ENCODE measurements at places on chromosomes 6 and 20.

DNA sequence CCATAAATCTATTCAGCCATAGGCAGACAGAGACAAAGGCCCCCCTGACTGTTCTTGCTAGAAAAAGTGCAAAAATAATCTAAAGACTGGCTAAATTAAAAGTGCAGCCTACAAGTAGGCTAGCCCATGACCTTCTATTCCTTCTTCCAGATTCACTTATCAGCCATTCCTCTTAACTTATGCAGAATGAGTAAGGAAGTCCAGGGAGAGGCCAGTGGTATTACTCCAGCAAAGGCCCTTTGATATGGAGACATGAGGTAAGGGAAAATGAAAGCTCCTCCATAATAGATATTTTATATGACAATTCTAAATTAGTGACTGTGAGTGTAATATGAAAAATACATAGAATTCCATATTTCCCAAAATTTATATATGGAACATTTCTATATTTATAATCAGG, 199.4 kb downstream of the TBC1D32 start:
- DNase-seq, result no peak

GRCh38 chr6:35067234-35067633, 73.9 kb downstream of the TCP11 start:
- DNase-seq, result no peak

DNA sequence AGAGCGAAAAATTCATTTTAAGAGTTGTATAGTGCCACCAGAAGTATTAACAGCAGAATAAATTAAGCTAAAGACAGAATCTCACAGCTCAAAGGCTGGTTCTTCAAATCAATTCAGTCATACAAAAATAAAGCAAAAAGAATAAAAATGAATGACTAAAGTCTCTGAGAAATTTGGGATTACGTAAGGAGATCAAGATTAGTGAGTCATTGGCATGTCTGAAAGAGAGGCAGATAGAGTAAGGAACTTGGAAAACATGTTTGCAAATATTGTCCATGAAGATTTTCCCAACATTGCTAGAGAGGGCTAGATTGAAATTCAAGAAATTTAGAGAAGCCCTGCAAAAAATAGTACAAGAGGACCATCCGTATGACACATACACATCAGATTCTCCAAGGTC, 1413.9 kb upstream of the ADGRB3 start:
- DNase-seq, result no peak

DNA sequence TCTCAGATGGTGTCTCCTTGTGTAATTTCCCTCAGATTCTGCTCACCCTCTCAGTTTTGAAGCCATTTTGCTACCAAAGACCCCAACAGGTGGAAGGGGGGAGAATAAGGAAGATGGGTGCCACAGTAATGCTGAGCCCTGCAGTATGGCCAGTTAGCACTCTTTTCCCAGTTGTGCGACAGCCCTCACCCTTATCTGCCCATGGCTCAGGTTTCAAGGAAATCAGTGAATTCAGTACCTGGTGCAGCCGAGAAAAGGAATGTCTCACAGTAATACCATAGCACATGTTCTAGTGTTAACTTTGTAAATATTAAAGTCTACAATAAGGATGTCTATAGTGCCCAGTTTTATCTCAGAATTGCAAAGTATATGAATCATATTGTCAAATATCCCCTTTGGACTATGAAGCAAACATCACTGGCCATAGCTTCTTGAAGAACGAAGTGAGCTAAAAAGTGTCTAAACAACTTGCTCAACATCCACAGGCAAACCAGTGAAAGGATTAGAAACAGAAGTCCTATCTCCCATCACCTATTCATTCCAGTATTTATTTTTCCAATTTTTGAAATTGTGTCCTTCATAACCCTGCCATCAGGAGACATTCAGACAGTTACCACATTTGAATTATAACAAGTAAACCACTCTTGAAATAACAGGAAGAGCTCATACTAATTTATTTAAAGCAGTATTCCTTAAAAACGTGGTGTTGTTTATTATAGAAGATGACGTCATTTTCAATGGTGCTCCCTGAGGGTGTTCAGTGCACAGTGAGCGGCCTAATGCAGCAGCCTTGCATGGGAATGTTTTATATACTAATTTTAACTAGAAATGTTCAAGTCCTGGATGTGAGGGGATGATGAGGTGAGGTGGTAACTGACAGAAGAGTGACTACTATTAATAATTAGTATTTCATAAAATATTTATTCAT, 366.2 kb downstream of the TFAP2A start:
- no peak for DNase-seq

DNA sequence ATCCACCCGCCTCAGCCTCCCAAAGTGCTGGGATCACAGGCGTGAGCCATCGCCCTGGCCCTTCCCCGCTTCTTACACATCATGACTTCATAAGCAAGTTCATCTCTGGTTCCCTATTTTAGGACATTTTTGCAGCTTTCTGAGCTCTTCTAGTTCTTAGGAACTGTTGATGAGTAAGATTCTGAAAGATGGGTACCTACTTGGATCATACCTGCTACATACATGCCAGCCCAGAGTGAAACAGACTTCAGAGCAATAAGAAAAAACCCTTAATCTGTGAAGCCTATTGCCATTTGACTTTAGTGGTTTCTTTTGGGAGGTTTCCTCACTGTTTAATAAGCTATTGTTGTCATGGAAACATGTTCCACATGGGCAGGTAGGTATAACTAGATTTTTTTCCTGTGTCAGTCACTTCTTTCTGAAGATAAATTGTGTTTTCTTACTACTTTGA, 27.9 kb upstream of the TMEM217 start:
- DNase-seq, result no peak

DNA sequence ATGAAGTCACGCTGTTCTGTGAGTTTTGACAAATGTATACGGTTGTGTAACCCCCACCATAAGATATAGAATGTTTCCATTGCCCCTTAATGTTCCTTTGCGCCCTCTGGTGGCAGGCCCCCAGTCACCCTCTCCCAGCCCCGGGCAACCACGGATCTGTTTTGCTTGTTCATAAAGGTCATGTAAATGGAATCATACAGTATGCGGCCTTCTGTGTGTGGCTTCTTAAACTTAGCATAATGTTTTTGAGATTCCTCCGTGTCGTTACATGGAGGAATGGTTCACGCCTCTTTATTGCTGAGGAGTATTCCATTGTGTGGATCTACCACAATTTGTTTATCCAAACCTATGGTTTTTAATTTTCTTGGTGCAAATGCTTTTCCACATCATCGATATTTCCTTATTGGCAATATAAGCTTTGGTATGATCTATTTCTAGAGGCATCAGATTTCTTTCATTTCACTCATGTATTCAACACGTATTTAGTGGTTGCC, 28.4 kb downstream of the LYRM2 start:
- DNase-seq, result peak; percentile 66

DNA sequence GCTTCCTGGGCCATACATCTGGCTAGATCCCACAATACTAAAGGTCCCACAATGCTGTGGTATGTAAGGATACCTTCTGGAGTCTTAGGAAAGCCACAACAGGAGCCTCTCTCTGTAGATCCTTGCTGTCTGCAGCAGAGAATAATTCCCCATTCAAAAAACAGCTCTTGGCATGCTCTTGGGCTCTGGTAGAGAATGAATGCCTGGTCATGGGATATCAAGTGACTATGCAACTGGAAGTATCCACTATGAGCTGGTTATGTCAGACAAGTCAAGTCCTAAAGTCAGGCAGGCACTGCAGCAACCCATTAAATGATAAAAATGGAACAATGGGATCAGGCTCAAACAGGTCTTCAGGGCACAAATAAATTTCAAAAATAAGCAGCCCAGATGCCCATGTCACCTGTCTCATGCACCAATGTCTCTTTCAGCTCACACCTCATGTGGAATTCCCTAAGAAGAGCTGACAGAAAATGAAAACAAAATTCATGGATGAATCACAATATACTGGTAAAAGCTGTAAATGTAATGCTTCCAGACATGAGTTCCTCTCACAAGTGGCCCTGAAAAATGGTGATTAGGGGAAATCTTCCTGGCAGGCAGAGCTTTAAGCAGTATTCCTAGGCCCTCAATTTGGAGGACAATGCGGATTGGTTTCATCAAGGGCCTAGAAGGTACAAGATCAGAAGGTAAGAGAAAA, 4.3 kb downstream of the AK9 start:
- DNase-seq, result no peak

DNA sequence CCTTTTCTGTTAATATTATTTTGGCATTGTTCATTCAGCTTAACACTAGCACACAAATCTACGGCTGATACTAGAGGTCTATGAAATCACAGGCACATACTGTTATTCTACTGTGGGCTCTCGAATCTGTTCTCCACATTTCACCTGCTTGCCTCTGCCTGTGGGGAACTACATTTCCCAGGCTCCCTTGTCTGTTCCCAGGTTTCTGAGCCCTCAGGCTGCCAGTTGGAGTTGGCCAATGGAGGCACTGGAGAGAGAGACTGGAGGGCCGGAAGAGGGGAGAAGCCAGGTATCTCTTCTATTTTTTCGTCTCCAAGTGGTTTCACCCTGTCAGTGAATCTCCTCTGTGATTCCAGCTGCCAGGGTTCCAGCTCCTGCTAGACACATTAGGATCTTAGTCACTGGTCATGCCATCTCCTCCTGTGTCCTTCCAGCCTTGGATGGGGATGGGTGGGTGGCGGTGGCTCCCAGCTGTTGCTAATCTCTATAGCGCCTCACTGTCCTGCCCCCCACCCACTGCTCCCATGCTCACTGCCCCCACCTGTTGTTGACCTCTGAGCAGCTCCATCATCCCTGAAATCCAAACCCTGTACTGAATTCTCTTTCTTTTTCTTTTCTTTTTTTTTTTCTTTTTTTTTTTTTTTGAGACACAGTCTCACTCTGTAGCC, 188.2 kb downstream of the LRFN2 start:
- DNase-seq, result no peak

Data from stimulated activated CD4-positive, alpha-beta T cell treated with anti-CD3 and anti-CD28 coated beads, Interleukin-4, amount 100 ng/mL, for 4 hours (primary cell).